HS-27A (cell line): ENCODE measurements at places on chromosomes 4 and X.

DNA sequence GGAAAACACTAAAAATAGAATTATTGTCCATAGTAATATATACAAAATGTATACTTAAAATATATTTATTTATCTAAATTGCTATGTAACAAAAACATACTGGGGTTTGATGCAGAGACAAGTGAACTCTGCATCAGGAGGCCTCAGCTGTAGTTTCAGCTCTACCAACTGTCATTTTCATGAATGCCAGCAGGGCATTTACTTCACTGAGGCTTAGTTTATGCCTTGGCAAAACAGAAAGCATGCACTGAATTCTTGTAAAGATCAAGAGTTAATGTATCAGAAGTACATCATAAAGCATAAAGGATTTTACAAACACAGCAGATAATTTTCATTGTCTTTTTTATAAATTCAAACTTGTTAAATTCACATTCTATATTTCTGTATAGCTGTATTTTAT lies 577.0 kb downstream of the C4orf33 start:
- DNase-seq: no peak

DNA sequence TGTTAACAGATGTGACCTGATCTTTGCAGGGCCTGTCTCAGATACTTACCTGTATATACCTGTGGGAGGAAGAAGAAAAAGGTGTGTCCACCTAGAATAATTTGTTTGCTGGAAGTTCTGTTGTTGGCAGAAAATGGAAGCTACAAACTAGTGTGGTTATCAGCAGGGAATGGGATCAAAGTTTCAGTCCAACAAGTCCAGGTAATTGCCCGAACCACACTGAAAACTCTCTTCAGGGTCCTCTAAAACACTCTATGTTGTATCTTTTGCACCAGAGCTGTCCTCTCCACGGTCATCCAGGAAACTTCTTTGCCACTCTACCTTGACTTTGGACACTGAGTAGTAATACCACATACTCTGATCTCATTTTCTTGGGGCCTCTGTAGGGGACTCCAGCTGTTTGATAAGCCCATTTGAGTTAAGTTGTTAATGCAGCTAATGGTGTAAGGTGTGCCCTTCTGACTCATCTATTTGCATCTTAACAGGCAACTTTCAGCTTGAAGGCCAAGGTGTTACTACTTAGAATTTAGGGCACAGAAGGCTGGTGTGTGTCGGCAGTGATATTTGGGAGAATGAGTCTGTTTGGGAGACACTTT lies 38.7 kb upstream of the GATB start:
- DNase-seq: no peak

DNA sequence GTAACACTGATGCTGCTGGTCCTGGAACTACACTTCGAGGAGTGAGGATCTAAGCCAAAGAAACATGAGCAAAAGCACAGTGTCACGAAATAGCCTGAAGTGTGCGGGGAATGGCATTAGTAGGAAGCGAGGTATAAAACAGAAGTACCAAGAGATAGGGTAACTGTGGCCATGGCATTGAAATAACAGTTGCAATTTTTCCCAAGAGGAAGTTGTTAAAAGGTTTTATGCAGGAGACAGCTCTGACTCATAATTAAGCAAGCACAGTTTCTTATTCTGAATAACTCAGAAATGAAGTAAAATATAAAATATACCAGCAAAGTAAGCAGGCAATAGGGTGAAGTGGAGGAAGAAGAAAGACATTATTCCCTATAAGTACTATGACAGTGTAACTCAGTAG lies 90.3 kb upstream of the TMEM150C start:
- no peak for DNase-seq

DNA sequence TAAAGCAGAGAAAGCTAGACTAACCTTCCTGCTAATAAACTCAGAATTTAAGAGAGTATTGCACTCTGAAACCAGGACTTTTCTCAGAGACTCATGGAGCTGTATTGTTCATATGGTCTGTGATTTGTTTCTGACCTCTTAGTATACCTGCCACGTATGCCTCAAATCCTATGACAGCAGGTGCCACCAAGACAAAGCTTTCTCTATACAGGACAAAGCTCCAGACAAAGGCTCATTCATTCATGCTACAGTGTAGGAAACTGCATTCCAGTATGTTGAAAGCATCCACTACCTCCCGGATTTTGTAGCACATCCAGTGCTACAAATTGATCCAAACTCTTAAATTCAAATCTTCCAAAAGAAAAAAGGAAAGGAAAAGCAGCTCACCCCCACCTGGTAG lies 178.3 kb downstream of the CHIC2 start:
- DNase-seq: no peak

DNA sequence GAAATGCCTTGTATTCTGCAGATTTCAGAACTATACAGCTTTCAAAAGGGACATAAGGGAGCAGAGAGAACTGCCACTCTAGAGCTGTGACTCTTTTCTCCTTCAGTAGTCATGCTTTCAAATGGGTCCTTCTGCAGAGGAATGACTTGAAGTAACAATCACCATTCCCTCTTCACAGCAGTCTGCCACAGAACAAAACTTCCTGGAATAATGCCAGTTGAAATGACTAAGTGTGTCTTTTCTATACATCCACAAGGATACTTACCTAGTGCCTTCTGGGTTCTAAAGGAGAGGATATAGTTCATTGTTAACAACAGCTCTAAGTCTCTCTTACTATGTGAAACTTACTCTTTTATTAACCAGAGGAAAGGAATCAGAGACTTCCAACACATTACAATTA lies 515.4 kb upstream of the ATOH1 start:
- no peak for DNase-seq

GRCh38 chr4:188012426-188012945 lies 16.9 kb downstream of the ZFP42 start:
- DNase-seq: no peak

DNA sequence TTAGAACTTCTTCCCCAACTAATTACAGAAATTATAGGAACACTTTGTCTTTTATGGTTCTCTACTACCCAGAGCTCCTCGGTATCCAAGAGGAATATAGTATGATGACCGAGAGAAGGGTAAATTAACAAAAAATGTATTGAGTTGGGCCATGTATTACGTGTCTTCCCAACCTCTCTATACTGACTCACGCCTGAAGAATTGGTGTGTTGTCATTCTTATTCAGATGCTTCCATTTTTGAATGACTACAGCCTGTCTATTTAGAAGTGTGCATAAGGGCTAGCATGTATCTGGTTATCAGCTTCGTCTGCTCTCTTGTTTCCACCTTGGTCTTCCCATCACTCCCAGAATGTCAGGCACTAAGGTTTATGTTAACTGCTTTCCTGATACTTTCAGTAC lies 24.5 kb upstream of the SCD5 start:
- DNase-seq: no peak

- no peak for DNase-seq
Observed at GRCh38 chr4:84879651-84880200, 86.8 kb downstream of the WDFY3 start.

DNA sequence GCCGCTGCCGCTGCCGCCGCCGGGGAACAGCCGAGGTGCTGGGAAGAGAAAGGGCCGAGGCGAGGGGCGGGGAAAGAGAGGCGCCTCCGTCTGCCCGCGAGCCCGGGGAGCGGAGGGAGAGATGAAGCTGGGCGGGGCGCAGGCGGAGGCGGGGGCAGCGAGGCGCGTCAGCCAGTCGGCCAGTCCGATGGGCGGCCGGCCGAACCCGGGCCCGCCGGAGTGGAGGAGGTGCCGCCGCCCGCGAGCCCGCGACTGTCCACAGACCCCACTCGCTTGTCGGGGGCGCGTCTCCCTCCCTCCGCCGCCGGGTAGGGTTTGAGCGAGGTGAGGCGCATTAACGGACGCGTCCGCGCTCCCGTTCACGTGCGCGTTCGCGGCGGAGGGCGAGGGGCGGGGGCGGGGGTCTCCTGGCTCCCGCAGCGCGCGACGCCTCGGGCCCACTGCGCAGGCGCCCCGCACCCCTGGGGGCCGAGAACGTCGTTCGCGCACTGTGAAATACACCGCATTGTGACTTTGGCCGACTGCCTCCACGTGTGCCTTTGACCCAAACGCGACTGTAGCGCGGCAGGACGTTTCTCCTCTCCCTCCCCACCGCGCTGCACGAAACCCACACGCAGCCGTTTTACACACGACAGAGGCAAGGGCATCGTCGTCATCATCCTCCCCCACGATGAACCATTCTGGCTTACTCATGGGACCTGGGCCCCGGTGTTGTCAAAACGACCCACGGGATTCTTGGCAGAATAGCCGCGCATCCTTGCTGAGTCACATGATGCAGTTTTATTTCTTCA lies at the start of gene NUDT11:
NUDT11 (minus strand) TSS at position 92 of the 791 bp plus-strand sequence. CDS start 148 bp downstream, outside the sequence.
- DNase-seq: no peak

DNA sequence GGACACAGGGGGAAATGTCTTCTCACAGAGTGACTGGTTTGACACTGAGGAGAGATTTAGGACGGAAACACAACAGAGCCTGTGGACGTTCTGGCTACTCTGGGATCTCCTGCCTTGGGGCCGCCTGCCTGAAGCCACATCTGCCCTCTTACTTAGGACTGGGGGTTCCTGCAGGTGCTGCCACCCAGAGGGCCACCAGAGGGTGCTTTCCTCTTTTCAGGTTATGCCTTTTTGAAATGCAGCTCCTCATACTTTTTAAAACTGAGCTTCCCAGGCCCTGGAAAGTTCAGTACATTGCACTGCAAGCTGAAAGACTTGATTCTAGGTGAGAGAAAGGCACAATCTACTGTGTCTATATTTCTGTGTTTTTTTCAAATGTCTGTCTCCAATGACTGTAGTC lies 92.2 kb upstream of the PGRMC2 start:
- no peak for DNase-seq

- DNase-seq: no peak
Observed at GRCh38 chr4:169795585-169795984, 37.8 kb upstream of the HPF1 start.

GRCh38 chrX:123263747-123264146 lies 79.7 kb downstream of the GRIA3 start:
- DNase-seq: no peak

GRCh38 chrX:52574416-52575275 lies 57.8 kb upstream of the XAGE1B start:
- peak; percentile 15 for DNase-seq
